Vagina (tissue), 2 donors: ENCODE measurements at places on chromosomes 12 and 14.

DNA sequence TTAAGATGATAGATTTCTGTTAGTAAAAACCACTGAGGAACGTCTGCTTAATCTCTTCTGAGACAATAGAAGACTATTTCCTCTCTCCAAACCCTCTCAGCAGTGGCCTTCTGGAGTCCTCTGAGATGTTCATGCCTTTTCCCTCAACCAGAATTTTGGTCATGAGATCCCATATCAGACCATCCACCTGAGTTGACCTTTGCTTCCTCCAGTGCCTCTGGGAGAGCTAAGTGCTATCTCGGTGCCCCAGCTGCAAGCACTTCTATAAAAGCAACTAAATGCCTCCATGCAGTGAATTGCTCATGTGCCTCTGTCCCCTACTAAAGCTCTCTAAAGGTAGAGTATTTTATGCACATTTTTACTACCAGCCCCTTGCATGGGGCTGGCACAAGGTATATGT, 172.8 kb upstream of the BCL2L14 start:
- DNase-seq, result no peak

GRCh38 chr14:78970677-78971076, 800.5 kb downstream of the NRXN3 start:
- no peak for DNase-seq

GRCh38 chr12:116071555-116072230, 205.8 kb downstream of the MED13L start:
- no peak for DNase-seq

DNA sequence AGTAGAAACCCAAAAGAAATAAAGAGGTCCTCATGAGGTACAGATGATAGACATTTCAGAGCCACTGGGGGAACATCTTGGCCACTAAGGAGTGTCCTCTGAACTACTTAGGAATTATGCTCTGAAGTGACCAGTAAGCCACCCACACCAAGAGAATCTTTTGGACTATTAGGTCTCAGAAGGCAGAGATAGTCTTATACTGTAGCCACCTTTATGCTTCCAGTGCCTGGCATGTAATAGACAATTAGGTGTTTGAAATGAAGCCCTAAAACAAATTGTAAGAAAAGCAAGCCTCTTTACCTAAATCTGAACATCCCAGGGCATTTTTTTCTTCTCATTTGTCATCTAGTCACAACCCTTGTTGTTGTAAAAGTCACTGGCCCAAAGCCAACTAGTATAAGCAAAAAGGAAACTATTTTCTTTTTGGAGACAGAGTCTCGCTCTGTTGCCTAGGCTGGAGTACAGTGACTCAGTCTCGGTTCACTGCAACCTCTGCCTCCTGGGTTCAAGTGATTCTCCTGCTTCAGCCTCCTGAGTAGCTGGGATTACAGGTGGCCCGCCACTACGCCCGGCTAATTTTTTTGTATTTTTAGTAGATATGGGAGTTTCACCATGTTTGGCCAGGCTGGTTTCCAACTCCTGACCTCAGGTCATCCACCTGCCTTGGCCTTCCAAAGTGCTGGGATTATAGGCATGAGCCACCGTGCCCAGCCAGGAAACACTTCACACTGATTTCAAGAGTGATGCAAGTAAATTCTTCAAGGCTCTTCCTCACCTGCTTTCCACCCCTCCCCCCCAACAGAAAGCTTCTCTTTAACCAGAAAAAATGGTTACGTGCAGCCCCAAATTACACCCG, 11.1 kb downstream of the PLEKHA5 start:
- DNase-seq, result no peak

DNA sequence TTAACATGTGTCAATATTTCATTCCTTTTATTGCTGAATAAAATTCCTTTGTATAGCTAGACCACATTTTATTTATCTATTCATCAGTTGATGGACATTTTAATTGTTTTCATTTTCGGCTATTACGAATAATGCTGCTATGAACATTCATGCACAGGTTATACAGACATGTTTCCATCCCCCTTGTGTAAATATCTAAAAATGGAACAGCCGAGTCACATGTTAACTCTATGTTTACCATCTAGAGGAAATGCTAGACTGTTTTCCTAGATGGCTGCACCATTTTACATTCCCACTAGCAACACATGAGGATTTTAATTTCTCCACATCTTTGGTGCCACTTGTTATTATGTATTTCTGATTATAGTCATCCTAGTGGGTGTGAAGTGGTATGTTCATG, 49.2 kb downstream of the HECTD4 start:
- DNase-seq, result no peak

DNA sequence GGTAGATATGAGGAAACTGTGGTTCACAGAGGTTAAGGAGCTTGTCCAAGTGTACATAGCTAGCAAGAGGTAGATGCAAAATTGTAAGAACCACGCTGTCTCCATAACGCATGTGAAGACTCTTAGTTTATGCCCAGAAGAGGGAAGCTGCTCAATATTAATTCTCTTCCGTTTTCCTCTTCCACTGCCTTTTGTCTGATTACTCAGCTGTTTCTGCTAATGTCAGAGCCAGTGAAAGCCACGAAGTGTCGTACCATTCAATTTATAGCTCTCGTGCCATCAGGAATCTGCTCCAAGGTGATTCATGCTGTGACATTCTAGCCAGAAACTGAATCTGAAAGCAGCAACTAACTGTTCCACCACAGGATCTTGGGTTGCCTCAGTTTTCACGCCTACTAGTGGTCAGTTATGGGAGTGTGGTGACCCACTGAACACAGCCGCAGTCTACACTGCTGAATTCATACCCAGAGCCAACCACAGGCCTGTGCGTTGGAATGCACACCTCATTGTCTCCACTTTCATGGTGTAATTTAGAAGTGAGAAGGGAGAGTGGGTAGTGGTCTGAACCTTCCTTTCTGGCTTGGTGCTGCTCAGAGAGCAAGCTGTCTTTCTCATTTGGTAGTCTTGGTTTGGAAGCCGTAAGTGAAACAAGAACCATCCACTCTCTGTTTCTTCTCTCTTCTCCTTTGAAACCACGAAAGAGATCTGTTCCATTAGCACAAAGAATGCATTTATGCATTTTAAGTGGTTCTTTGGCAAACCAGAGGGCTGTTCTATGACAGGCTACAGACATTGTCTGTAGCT, 74.2 kb upstream of the NAP1L1 start:
- no peak for DNase-seq

DNA sequence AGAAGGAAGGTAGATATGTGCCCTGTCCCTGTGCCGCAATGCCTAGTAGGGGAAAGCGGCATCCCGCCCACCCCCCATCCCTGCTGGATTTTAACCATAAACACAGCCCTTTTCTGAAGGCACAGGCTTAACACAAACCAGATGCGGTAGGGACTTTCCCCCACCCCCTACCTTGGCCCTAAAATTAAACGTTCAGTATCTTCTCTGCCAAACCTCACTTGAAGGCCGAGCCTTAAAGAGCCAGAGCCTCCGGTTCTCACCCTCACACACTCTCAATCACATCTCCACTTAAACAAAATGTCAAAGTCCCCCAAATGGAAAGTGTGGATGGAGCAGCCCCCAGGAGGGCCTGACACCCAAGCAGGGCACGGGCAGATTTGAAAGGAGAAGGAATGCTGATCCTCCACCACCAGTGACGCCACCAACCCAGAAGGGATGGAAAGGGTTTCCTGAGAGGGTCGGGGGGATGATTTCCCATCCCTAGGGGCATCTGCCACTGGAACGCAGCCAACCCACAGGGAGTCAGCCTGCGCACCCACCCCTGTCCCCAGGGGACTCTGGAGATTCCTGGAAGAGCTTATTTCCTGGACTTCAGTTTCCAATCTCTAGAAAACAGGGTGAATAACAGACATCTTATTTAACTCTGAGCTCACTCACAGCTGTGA, 26.4 kb downstream of the ACTN1 start:
- DNase-seq, result no peak

GRCh38 chr14:100740929-100741328, 14.2 kb downstream of the DLK1 start:
- no peak for DNase-seq

DNA sequence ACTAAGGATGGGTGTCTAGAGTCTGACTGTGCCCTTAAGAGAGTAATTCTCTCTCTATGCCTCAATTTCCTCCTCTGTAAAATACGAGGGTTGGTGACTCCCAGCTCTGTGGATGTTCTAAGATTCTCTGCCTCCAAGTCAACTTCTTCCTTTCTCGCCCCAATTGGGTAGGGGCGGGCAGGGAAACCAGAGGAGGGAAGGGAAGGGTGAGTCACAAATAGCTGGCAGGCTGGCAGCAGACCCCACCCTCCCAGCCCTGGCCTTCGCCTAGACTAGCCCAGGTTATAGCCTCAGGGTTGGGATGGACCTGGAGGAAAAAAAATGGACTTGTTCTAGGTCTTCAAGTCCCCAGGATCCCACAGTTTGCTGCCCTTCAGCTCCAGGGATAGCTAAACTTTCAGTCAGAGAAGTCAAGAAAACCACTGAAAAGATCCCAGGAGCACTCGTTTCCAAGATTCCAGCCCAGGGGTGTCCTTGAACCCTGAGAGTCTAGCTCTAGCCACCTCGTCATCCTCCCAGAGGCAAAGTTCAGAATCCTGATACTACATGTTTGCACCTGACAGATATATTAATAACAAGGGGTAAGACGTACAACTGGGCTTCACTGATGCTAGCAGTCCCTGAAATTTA, 2.3 kb downstream of the DGKA start:
- DNase-seq, result no peak

DNA sequence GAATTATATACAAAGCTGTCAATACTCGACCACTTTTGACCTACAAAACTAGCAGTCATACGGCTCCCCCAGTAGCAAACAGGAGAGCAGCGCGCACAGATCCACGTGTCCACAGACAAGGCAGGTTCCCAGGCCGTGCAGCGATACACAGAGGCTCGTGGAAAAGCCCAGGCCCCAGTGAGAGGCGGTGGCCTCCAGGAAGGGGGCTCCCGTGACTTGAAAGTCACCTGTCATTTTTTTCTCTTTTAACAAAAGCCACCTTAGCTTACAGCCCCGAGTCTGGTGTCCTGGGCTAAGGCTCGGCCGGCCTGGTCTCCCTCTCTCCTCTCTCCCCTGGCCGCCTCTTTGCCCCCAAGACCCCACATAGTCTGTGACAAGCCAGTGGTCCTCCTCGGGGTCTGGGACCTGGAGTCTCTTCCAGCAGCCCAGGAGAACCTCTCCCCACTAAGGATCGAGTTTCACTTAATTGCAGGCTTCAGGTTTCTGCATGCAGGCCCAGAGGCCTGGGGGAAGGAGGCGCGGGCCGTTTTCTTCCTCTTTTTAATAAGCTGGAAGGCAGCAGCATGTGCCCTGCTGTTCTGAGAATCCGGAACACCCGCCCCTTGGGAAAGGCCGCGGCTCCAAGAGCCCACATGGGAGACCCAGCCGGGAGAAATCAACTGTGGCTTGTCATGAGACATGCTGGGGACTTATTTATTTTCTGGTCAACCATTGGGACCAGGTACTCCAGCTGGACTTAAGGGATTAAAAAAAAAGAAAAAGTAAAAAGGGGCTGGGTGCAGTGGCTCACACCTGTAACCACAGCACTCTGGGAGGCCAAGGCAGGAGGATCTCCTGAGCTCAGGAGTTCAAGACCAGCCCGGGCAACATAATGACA, 15.9 kb downstream of the NCOR2 start:
- DNase-seq, result no peak

DNA sequence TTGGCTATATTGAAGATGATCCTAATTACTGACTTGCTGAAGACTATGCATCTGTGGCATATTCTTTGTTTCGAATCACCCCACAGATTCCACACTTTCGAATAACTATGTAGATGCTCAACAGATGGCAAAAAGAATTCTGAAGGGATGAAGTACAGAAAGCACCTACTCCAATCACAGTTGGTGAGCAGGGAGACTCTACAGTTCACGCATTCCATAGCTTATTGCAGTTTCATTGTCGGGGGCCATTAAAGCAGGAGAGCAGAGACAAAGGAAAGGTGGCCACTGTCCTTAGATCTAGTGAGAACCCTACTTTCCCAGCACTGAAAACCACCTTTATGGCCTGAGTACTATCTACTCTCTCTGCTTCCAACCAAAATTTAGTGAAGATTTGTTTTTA, 191.9 kb downstream of the STXBP6 start:
- no peak for DNase-seq

- no peak for DNase-seq
Measured at GRCh38 chr12:47903927-47904712, 674 bp downstream of the VDR start.

DNA sequence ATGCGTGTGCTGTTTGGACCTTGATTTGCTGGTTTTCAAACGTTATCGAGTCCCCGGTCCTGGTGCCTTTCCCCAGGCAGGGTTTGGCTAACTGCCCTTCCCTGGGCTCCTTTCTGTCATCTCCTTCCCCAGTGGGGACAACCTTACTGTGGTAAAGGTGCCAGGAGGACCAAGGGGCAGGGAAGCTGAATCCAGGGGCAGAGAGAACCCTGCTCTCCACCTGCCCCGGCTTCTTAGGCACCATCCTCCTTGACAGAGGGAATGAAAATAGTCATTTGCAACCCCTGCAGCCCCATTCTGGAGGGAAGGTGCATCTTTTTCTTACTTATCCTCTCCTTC, 5.0 kb downstream of the CEBPE start:
- DNase-seq, result no peak

GRCh38 chr12:111034083-111034885, 113.9 kb upstream of the MYL2 start:
- no peak for DNase-seq

GRCh38 chr14:74934476-74935359, 11.7 kb upstream of the RPS6KL1 start:
- DNase-seq, result no peak

GRCh38 chr12:45775964-45776363, 46.5 kb downstream of the ARID2 start:
- DNase-seq, result no peak

GRCh38 chr12:6036509-6036908, 88.0 kb downstream of the VWF start:
- no peak for DNase-seq

GRCh38 chr14:102875652-102876051, 46.8 kb upstream of the AMN start:
- DNase-seq, result no peak

GRCh38 chr14:54370323-54371198, 26.2 kb upstream of the CDKN3 start:
- DNase-seq, result peak; percentile 47

- no peak for DNase-seq
Measured at GRCh38 chr14:42214981-42215491, 608.4 kb downstream of the LRFN5 start.

DNA sequence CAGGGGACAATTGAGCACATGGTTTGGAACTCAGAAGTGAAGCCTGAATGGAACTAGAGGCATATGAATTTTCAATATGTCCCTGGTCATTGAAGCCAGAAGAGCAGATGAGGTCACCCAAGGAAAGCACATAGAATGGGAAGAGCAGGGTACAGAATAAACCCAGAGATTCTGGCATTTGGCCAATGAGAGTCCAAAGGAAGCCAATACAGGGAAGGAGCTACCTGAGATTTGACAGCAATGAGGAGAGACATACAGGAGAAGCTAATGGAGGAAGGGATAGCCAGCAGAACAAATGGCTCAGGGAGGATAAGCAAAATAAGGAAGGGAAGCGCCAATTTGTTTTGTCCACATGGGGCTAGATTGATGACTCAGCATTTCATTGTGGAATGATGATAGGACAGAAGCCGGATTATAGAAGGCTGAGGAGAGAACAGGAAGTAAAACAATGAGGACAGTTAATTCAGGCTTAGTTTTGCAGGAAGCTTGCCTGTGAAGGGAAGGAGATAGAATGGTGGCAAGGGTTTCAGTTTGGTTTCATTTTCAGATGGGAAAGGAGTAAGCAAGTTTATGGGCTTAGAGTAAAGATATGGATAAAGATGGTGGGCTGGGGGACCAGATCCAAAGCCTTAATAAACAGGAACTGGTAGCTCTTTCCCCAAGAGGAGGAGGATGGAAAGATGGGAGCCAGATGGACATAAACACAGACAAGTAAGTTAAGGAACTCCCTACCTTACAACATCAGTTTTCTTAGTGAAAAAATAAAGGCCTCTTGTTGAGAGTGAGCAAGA, 3.2 kb upstream of the SPTSSA start:
- no peak for DNase-seq

GRCh38 chr14:88559852-88560251, 3.0 kb upstream of the ZC3H14 start:
- no peak for DNase-seq
